ENCODE measurements at places on chromosomes 12 and 14.

DNA sequence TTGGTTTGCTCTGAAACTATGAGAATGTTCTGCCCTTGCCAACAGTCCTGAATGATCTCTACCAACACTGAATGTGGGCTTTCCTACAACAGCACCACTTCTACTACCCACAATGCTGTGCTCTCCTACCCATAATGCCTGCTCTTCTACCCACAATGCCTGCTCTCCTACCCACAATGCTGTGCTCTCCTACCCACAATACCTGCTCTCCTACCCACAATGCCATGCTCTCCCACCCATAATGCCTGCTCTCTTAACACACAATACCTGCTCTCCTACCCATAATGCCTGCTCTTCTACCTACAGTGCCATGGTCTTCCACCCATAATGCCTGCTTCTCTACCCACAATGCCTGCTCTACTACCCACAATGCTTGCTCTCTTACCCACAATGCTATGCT is 92.3 kb downstream of the KCNK13 start:
- DNase-seq: no peak

DNA sequence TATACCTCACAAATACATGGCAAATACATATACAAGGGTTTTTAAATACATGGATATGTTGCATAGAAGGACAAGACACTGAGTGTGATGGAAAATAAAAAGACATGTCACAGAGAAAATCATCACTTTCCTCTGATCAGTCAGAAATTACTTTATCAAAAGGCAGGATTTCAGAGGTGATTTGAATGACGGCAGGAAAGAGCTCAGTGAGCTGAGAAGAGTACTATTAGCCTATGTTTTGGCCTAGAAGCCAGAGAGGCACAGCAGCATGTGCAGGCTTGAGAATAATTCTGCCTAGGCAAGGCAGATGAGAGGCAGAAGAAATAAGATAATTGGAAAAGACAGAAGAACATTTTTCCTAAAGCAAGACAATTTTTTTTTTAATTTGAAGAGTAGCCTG is 94.9 kb downstream of the BCAT1 start:
- no peak for DNase-seq

GRCh38 chr14:56284641-56285040 is 166.4 kb downstream of the PELI2 start:
- peak; percentile 83 for DNase-seq

GRCh38 chr12:117121441-117121840 is 22.2 kb upstream of the TESC start:
- DNase-seq: no peak

- no peak for DNase-seq
Measured at GRCh38 chr12:72278894-72279293, 6.7 kb downstream of the TRHDE start.
